ENCODE measurements at places on chromosomes 1 and 21. TPM values are rescaled to one million over a fixed set of nuclear protein-coding genes. Genes with fewer than 3 reads are reported as not detected.
A peak's percentile ranks its signal among the peaks of the same experiment; 100 is the strongest.

DNA sequence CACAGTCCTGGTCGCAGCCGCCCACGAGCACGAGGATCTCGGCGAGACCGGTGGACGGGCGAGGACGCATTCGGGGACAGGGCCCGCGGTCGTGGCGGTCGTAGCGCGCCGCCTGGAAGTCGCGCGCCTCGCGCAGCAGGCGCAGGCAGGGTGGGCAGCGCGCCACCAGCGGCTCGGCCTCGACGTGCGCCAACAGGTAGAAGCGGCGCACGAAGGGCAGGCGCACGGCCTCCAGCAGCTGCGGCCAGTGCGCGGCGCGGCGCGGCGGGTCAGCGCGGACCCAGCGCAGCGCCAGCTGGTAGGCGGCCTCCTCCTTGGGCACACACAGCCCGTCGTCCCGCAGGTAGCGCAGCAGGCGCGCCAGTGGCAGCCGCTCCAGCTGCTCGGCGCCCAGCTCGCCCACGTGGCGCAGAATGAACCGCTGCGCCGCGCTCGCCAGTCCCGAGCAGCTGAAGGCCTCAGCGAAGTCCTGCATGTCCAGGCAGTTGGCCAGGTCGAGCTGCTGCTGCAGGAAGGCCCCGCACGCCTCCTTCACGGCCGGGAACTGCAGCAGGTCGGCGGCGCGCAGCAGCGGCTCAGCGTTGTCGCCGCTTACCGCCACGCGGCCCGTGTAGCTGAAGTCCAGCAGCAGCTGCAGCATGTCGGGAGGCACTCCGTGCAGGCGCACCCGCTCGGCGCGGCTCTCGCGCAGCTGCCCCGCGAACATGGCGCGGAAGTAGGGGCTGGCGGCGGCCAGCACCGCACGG, 573 bp downstream of the KLHL21 start:
- DNase-seq, result peak; percentile 82

DNA sequence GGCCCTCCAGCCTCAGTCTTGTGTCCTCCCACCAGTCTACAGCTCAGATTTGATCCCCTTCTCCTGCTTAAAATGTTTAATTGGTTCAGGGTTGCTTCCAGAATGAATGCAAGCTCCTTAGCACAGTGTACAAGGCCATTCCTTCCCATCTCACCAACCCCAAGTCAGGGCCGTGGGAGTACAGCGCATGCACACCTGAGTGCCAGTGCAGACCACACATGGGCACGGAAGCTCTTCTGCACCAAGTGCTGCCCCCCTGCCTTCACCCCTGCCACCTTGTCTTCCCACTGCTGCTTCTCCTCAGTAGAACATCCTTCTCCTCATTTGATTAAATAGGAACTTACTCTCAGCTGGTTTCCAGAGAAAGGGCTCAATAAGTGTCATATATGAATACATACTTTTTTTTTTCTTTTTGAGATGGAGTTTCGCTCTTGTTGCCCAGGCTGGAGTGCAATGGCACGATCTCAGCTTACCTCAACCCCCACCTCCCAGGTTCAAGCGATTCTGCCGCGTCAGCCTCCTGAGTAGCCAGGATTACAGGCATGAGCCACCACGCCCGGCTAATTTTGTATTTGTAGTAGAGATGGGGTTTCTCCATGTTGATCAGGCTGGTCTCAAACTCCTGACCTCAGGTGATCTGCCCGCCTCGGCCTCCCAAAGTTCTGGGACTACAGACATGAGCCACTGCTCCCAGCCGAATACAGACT, 9.3 kb downstream of the PMF1 start:
- no peak for DNase-seq

GRCh38 chr1:43799656-43800635, 92.6 kb downstream of the ST3GAL3 start:
- DNase-seq, result no peak

DNA sequence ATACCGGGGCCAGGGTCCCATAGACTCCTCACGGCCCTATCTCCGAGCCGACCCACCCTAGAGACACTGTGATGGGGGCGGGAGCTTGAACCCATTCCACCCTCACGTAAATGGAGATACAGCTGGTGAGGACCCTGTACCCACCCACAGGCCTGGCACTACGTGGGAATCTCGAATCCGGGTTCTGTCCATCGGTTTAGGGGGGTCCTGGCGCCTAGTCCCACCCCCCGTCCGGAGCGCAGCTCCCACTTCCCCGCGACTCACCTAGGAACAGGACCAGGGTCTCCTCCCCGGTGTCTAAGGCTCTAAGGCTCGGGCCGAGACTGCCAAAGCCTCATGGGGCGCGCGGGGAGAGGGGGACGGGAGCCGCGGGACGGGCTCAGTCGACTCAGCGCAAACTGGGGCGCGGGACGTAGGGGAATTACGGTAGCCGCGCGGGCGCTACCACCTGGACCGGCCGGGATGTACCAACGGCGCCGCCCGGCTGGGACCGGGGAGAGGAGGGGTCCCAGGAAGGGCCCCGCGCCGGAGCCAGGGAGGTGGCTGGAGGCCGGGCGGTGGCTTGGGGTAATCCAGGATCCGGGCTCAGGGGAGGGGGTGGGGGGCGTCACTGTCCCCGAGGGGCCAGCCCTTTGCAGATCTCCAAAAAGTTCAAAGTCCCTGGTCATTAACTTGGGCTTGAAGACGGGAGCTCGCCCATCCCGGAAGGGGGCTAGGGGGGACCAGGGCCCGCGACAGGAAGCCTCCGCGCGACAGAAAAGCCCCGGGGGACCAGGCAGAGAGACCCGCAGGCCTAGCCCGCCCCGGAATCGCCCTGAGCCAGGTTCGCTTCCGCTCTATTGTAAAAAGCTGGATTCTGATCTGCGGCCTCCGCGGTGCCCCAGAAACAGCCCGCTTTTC, 1.0 kb downstream of the PLEKHG5 start:
- DNase-seq, result no peak

The SPSB1 gene
- 34.3 TPM for total RNA-seq

The CTH gene
- 1.1 TPM for total RNA-seq

DNA sequence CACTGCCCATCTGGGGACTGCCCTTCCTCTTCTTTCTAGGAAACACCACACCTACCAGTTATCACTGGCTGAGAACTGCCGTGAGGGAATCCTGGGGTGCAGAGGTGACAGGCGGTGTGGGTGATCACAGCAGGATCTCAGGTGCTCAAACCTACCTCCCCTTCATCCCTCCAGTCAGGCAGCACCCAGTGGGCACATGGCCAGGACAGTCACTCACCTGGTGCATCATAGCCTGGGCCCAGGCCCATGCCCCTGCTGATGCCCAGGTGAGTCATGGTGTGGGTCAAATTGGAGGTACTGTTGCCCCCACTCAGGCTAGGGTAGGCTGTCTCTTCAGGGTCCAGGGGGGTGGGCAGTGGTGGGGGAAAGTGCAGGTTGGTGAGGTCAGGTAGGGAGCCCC, 5.3 kb upstream of the DENND4B start:
- DNase-seq, result no peak

DNA sequence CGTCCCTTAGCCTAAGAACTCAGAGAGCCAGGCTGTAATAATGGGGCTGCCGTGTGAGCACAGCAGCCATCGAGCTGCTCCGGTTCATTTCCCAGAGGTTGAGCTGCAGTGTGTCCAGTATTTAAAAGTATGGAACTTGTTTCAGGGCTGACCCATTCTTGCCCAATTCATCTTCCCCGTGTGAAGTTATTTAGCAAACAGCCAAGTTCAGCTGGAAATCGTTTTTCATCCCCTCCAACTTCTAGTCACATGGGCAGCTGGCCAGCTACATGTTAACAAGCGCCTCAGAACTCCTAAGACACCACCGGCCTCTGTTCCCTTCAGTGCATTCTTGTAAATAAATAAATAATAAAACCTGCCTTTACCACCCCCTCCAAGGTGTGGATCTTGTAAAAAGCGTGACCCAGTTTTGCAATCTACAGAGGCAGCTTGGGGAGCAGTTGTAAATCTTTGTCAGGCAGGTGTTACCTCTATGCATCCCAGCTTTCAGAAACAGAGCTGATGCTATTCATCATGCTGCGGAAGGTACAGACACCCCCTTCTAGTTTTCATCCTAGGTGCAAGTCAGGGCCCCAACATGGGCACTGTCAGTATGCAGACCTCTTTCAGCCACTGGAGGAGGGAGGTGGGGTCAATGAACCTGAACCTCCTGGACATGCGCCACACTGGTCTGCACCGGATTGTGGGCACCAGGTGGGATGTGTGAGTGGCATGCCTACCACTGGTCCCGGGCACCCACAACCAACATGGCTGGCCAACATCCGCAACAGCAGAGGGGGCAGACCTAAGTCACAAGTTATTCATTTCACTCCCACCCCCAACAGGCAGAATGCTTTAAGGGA, 18.7 kb upstream of the KNCN start:
- peak; percentile 73 for DNase-seq

DNA sequence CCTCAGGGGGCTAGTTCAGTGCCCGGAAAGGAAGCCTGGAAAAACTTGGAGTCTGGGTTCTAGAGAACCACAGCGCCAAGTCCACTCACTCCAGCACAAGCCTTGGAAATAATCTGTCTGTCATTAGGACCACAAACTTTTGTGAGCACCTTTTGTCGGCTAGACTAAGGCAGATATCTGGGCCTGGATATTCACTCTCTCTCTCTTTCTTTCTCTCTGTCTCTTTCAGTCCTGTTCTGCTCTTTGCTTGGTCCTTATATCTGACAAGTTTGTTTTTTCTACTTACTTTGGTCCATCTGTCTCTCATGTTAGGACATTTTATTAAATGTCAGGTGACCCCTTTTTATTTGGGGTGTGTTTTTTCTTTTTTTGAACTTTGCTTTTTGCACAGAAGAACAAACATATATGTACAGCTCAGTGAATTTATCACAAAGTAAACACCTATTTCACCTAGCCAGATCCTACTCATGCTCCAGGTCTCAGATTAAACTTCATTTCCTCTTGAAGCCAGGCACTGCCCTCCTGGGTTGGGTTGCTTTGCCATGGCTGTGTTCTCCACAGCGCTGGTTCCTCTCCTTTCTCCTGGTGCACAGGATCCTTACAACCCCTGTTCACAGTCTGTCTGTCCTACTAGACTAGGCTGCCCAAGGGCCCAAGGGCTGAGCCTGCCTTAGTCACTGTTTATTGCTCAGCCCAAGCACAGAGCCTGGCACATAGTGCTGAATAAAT, 40.8 kb downstream of the TCEANC2 start:
- DNase-seq, result no peak

The PROX1 gene
- total RNA-seq, result 6.4 TPM
